ENCODE measurements at places on chromosomes 2 and 18. TPM values are rescaled to one million over a fixed set of nuclear protein-coding genes. Genes with fewer than 3 reads are reported as not detected.

Gene REG3A
- not detected for total RNA-seq

Gene FBXO48
- 2.4 TPM for total RNA-seq

Gene NEU2
- not detected for total RNA-seq

Gene KCNG2
- not detected for total RNA-seq

Gene LYG1
- 1.2 TPM for total RNA-seq

Gene PPP3R1
- total RNA-seq, result 71.8 TPM
